Activated naive CD8-positive, alpha-beta T cell treated with anti-CD3 and anti-CD28 coated beads, Interleukin-2, amount 50 U/mL, for 16 hours (primary cell): ENCODE measurements at places on chromosomes 4 and X.

DNA sequence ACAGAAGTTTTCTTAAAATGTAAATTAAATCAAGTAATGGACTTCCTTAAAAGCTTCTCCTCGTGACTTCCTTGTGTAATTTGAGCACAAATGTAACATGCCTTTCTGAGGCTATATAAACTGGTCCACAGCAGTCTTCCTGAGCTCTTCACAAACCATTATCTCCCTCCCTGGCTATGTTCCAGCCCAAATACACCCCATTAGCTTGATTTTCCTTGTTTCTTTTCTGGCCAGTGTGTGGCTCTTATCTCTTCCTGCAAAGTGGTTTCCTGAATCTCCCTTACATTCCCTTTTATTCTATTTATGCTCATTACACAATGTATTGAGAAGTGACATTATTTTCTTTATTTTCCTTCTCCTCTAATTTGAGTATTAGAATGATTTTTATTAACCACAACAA lies 1085.3 kb upstream of the PCDH10 start:
- no peak for DNase-seq

DNA sequence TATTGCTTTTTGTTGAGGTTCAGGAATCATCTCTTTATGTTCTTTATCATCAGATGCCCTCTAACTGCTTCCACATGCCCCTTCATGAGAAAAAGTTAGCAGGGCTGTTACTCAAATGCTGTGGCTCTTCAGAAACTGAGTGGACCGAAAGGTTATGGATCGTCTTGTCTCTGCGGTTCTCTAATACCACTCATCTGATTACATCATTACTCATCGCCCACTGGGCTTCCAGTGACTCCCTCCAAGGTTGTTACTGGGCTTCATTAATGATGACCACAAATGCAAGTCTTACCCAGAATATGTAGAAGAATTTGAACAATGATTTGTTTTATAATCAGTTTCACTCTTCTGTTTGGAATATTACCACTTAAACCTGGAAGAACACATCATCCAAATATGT lies 67.7 kb downstream of the RWDD4 start:
- DNase-seq = no peak

GRCh38 chrX:150371877-150372276 lies 8.8 kb downstream of the MAMLD1 start:
- DNase-seq = no peak

- DNase-seq = no peak
Observed at GRCh38 chr4:17232566-17233253, 279.2 kb downstream of the QDPR start.

DNA sequence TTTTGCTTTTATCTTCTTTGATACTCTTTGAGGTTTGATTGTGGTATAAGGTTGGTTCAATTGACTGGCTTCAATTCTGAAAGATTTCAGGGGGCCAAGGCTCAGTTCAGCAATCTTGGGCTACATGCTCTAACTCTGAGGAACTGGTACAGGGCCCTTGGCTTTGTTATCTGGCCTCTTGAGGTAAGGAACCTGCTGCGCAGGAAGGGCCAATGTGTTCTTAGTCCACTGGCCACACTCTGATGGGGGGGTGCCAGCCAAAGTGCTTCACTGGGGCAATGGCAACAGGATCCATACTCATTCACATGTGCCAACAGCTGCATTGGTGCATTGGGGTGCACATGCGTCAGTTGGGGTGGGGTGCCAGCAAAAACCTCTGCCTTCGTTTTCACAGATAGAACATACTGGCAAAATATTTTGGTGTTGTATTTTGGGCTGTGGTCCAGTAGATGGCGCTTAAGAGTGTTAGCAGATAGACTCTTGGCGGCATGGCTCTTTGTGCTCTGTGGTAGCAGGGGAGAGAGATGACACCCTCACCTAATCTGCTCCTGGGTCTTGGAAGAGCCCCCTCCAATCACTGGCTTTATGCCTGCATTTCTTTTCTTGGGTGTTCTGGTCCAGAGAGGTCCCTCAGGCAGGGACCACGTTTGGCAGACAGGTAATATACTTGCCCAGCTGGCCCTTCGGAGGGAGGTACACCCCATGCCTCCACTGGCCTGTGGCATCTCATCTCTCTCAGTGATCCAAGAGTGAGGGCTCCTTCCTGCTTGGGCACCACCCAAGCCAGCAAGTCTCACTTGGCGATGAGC lies 42.9 kb downstream of the NDST3 start:
- no peak for DNase-seq

GRCh38 chr4:88212253-88212561 lies 53.8 kb upstream of the ABCG2 start:
- DNase-seq = no peak

- DNase-seq = no peak
Observed at GRCh38 chr4:112031712-112032328, 113.4 kb upstream of the FAM241A start.

DNA sequence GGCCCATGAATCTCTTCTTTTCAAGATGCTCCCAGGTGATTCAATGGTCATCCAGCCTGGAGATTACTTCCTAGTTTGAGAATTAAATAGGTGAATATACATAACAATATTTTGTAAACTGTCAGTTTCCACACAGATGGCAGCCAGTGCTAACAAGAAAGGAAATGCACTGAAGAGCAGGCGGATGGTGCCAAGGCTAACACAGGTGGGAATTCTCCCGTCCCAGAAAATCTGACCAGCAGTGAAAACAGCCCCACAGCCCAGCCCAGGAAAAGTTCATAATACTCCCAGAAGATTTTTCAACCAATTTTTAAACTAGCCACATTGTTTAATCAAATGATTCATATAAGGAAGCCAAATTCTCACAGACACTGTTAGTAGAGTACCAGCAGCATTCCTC lies 387.2 kb upstream of the GATB start:
- no peak for DNase-seq

DNA sequence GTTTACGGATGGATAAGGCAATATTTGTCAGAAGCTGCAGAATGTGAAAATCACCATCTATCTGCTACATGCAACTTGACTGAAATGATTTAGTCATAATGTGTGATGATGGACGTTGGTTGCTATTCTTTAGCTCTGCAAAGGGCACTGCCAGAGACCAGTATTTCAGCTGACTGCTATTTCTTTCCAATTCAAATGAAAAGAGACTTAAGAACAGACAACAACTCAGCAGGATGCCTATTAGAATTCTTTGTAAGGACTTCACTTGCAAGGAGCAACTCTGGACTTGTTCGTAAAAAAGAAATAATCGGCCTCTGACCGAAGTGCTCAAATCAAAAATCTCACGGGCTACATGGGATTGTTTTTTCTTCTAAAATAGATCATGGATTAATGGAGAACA lies 262.7 kb downstream of the DHX15 start:
- no peak for DNase-seq

DNA sequence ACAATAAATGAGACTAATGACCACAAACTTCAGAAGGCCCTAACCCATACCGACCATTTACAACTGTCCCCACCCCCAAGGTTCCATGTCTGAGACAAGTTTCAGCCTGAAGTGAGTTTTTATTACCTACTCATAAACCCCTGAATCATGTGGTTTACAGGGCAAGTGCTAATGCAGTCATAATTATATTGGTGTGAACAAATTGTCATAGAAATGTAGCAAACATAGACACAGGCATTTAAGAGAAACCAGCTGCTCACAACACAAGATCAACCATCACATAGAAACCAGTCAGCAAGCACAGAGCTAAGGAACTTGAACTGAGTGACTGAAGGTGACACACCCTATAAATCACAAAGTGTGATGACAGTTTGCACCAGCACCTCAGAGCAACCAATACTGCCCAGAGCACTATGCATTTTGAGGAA lies 173.8 kb upstream of the MID1 start:
- DNase-seq = no peak

DNA sequence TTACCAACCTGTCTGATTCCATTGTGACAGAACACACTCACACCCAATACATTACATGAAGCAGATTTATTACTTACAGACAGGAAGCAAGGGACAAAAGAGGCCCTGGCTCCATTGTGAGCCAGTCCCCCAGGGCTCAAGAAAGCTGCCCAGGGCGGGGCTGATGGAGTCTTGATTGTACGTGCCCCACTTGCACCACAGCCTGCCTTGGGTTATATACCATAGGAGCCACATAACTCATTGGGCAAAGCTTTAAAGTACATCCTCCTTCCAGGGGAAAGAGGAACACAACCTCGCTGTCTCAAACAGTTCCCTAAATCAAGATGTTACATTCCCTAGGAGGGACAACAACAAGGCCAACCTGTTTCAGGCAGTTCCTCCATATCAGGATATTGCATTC lies 3.4 kb upstream of the ZRSR2 start:
- no peak for DNase-seq

- DNase-seq = no peak
Observed at GRCh38 chr4:176840166-176840565, 47.4 kb upstream of the VEGFC start.

DNA sequence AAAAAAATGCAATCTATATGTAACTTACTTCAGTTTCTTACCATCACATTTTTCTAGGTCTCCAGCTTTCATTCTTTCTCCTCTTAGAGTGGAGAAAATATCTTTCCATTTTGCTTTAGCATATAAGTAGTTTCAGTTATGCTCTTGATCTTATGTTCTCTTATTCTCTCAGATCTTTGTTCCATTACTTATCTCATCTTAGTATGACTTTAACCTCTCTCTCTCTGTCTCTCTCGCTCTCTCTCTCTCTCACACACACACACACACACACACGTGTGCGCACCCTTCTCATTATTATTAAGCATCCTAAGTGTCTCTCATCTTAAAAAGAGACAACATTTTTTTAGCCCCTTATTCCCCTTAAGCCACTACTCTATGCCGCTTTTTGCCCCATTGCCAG lies 92.8 kb downstream of the FAAH2 start:
- no peak for DNase-seq

GRCh38 chr4:81635739-81636138 lies 164.0 kb upstream of the RASGEF1B start:
- no peak for DNase-seq

GRCh38 chr4:86939729-86940575 lies 5.1 kb downstream of the AFF1 start:
- no peak for DNase-seq

DNA sequence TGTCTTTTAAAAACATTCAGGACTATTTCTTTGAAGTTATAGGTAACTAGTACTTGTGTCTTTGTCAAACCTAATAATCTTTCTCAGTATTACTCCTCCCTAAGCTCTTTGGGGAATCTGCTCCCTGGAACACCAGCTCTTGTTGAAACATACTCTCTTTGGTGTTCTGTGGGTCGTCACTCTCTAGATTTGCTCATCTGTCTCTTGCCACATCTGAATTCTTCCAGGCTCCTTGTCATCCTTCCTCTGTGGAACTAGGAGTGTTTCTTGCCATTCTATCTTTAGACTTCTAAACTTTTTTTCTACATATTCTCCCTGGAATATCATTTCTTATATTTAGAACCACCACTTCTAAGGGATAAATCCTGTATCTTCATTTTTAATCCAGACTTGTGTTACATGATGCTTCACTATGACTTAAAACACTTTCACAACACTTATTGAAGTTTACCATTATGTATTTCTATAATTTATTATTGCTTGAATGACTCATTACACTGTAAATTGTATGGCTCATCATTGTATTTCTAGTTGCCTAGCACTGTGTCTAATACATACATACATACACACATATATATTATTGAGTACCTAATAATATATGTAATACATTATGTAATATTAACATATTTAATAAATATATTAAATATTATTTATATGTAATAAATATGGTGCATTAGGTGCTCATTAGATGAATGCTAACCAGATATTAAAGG lies 186.1 kb downstream of the TMA16 start:
- DNase-seq = no peak

GRCh38 chrX:16205840-16206239 lies 38.6 kb downstream of the MAGEB17 start:
- DNase-seq = no peak

- DNase-seq = no peak
Observed at GRCh38 chrX:5307416-5307815, 921.3 kb downstream of the NLGN4X start.

DNA sequence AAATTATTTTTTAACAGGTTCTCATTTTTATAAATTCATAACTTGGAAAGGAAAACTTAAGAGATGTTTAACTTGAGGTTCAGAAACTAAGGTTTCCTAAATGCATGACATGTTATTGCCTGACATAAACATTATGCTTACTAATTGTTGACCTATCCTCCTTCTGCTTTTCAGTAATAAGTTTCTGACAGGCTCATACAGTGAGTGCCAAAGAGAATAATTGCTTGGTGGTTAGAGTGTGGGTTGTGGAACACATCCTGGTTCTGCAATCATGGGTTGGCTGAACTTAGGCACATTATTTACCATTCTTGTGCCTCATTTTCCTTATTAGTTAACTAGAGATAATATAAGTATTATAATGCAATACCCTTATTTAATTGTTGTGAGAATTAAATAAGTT lies 56.5 kb downstream of the BMPR1B start:
- no peak for DNase-seq

GRCh38 chr4:128315756-128316520 lies 28.3 kb upstream of the PGRMC2 start:
- DNase-seq = no peak

DNA sequence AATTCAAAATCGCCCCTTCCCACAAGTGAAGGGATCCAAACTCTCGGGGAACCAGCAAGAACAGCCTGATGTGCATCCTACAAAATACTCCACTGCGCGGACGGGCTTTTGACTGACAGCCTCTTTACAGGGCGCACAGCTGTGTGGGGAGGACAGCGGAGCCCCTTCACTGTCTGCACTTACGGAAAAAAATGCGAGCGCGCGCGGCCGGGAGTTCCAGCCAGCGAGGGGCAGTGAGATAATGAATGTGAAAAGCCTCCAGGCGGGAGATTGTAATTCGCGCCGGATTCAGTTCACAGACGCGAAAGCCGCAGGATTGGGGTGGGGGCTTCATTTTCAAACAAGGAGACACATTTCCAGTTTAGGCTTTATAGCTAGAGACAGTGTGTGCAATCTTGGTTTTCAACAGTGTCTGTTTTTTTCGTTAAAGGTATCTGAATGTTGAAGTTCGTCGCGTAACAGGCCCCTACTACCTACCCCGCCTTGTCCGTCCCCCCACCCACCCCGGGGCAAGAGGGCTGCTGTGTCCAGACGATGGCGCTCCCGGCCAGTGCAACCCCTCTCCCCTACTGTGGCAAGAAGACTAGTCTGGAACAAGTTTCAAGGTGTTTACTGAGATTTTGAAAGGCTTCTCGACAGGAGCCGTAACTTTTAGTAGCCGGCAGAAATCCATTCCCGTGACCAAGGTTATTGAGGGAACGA lies 1.7 kb upstream of the GPR50 start:
- no peak for DNase-seq

- no peak for DNase-seq
Observed at GRCh38 chrX:69321789-69322188, 156.5 kb upstream of the PJA1 start.

GRCh38 chrX:40157228-40158035 lies 59.7 kb upstream of the BCOR start:
- no peak for DNase-seq

GRCh38 chrX:51665981-51666380 lies 16.6 kb downstream of the CENPVL2 start:
- no peak for DNase-seq

GRCh38 chr4:14167876-14168510 lies 540.5 kb upstream of the BOD1L1 start:
- DNase-seq = no peak
